ENCODE measurements at places on chromosomes 6 and 20.

DNA sequence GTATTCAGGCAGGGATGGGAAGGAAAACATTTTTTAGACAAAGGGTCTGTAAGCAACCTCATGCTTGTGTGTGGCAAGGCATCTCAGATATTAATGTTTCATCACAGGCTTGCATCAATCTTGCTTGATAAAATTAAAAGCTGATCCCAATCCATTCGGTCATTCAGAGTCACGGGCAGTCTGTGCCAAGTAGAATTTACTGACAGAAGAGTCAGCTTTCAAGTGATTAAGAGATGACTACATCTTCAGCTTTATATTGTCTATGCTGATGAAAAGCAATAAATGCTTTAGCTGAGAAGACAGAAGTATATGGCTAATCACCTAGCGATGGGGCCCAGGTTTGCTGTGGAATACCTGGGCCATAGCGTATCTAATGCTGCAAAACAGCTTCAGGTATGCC, 3.5 kb downstream of the PLEKHG1 start:
- H3K27me3 ChIP-seq, result no peaks in the 10 kb centered on the region
- H3K4me3 ChIP-seq, result no peak overlapping the region
- no peak overlapping the region for H3K27ac ChIP-seq
- peaks cover 5% of the 10 kb centered on the region for H3K4me1 ChIP-seq
- DNase-seq, result no peak

DNA sequence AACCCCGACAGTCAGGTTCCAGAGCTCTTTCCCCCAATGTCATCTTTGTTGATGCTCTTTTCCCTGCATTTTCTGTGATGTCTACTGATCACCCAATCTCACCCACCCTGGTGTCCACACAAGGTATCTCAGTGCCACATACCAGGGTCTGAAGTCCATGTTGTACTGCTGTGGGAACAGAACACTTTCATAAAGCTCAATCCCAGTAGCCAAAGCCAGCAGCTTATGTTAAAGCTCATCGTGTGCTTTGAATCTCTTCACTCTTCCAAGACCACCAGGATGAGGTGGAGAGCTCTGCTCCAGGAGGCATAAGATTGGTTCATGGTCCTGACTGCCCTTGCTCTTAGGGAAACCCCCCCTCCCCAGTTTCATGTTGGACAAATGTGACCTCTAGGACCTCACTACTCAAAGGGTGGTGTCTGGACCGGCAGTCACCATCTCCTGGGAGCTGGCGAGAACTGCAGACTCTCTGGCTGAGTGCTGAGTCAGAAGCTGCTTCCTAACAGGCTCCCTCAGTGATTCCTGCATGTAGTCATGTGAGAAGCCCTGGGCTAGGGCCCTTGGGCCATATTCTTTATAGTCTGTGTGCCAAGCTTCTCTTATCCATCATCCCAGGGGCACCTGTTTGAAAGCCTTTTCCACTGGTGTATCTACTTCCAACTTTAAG, 13.4 kb upstream of the CPNE5 start:
- peaks cover 9% of the 10 kb centered on the region for H3K36me3 ChIP-seq
- H3K27ac ChIP-seq, result peak overlapping the region; percentile 77
- no peak for DNase-seq

DNA sequence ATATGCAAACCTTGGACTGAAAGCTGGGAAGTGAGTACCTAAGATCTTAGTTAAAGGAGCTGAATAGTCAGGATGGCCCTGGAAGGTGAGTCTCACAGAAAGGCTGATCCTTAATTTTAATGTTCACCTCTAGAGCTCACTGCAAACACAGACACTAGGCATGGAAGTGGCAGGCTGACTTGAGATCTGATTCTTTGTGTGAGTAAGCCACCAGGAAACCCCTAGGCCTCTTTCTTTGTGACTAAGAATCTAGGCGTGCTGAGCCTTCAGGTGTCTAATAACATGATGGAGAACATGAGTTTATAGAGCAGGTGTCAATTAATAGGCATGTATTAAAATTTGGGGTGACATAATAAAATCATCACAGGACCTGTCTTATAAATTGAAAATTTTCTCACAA, 642.2 kb downstream of the EYS start:
- H3K36me3 ChIP-seq, result no peaks in the 10 kb centered on the region
- H3K4me1 ChIP-seq, result no peaks in the 10 kb centered on the region
- H3K4me3 ChIP-seq, result no peak overlapping the region
- no peaks in the 10 kb centered on the region for H3K27me3 ChIP-seq

DNA sequence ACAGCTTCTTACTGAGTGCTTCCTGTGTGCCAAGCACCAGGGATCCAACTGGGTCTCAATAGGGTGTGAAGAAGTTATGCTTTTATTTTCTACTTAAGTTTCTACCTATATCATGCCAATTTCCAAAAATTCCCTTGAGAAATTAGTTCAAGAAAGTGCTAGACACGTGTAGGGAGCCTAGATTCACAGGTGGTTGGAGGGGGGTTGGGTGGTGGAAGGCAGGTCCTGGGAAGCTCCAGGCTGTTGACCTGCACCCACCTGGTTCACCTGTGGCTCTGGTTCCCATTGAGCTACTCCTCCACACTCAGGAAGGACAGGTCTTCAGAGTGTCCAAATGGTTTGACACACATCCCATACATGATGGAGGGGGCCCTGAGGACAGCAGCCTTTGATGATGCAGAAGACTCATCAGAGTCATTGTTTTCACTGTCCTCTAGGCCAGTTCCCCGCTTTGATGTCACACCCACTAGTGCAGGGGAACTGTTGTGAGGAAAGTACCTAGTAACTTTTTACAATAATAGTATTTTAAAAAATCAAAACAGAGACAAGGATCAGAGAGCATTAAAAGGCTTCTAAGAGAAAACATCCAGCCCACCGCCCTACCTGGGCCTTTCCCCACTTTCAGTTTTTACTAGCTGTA, 39.8 kb upstream of the MYL9 start:
- no peak overlapping the region for H3K4me3 ChIP-seq
- peaks cover 13% of the 10 kb centered on the region for H3K4me1 ChIP-seq
- H3K27ac ChIP-seq, result peak overlapping the region; percentile 19

DNA sequence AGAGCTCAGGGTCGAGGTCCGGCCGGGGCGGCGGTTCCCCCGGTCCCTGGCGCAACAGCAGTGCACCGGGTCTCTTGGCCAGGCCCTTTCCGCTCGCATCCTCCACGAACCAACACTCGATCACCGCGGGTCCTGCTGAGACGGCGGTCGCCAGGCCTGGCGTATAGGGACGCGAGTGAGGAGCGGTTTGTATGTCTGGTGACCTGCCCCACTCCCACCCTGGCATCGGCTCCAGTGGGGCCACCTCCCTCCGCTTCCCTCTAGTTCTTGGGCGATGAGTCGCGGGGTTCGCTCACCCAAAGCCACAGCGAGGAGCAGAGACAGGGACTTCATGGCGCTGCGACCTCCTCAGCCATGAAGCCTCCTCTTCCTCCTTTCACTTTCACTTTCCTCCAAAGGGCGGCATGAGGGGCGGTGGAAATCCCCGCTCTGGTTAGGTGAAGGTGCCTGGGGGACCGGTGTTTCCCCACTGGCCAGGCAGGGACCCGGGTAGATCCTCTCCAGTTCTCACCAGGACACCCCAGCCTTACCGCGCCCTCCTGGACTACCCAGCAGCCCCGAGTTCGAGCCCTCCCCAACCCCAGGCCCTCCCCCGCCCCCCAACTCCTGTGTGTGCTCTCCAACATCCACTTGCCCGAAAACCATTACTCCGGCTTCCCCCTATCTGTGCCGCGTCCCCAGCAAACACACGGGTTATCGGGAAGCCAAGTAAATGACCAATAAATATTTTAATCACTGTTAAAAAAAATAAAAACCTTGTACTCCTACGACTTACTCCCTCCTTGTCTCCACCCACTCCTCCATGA, at the start of gene TAPBP:
TAPBP (minus strand) TSS at position 370 of the 806 bp plus-strand sequence; CDS start at position 333, 37 bp downstream.
- no peaks in the 10 kb centered on the region for H3K27me3 ChIP-seq
- no peaks in the 10 kb centered on the region for H3K4me1 ChIP-seq
- H3K4me3 ChIP-seq, result peak within 1 kb of the TSS; percentile 82
- peak; percentile 78 for DNase-seq
- H3K36me3 ChIP-seq, result peaks cover 7% of the 10 kb centered on the region

- no peaks in the 10 kb centered on the region for H3K27me3 ChIP-seq
- H3K4me3 ChIP-seq, result no peak overlapping the region
- DNase-seq, result no peak
- no peaks in the 10 kb centered on the region for H3K4me1 ChIP-seq
- H3K27ac ChIP-seq, result no peak overlapping the region
Observed at GRCh38 chr6:83417880-83418663, 12.8 kb downstream of the ME1 start.

DNA sequence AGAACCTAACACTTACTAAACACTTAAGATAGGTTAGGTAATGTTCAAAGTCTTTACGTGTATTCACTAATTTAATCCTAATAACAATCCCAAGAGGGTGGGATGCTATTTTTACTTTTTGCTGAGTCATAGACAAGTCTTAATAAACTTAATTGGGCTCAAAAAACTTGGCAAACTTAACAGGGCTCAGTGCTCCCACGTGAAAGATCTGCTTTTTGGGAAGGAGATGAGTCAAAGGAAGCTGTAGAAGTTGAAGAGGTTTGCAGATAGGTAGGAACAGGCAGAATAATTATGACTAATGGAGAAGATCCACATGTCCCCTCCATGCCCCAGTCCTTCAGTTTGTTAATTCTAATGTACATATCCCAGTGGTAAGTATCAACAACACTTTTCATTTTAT, 44.5 kb upstream of the STMND1 start:
- H3K36me3 ChIP-seq, result no peaks in the 10 kb centered on the region
- no peaks in the 10 kb centered on the region for H3K4me1 ChIP-seq
- no peak for DNase-seq
- H3K27ac ChIP-seq, result no peak overlapping the region

DNA sequence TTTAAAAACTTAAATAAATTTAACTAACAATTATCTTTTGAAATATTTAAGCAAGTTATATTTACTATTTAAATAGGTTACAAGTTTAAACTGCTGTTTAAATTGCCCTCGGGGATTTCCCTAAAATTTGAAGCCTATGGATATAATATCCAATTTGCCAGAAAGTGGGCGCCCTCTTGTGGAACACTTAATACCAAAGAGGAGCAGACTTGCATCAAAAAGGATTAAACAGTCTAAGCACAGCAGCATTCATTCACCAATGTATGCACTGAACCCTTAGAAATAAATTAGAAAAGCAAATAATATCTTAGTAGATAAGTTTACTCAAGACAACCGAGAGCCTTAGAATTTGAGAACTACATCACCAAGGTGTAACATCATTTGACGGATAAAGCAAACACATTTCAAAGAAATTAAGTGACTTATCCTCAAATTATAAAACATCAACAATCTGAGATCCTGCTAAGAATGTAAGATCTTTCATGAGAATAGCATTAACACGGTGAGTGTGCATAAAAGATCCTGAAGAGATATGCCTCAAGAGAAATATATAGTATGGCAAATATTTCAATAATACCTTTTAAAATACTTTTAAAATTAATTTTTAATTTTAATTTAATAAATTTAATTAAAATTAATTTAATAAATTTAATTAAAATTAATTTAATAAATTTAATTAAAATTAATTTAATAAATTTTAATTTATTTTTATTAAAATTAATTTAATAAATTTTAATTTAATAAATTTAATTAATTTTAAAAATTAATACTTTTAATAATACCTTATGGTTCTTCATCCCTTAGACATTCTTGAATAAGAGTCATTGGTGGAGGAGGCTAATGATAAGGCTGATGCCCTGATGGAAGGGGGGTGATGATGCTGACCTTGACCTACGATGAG, 11.5 kb upstream of the MEP1A start:
- no peaks in the 10 kb centered on the region for H3K4me1 ChIP-seq
- no peak overlapping the region for H3K4me3 ChIP-seq
- no peaks in the 10 kb centered on the region for H3K36me3 ChIP-seq
- H3K27me3 ChIP-seq, result no peaks in the 10 kb centered on the region
